Renal cortical epithelial cell (primary cell): ENCODE measurements at places on chromosomes 1 and 21.
A peak's percentile ranks its signal among the peaks of the same experiment; 100 is the strongest.

- no peak for DNase-seq
Observed at GRCh38 chr1:44367944-44368343, 12.9 kb upstream of the ERI3 start.

- DNase-seq, result no peak
Observed at GRCh38 chr1:245926888-245927287, 580.2 kb downstream of the SMYD3 start.

DNA sequence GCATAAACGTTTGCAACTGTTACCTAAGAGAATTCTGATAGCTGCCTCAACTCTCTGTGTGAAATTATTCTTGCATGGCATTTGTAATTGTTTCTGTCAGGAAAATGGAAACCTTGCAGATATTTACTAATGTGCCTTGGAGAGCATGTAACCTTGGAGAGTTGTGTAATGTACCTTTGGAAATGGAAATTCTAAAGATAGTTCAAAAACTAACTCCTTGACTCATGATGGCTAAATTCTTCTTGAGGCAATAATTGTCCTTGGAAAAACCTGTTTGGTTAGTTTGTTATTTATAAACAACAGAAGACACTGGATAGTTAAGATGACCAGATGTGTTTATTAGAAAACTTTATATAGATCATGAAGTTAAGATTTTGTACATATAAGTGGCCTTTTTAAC is 1033.8 kb downstream of the PLA2G4A start:
- DNase-seq, result peak; percentile 81

GRCh38 chr1:180185281-180185680 is 30.6 kb downstream of the QSOX1 start:
- DNase-seq, result no peak

DNA sequence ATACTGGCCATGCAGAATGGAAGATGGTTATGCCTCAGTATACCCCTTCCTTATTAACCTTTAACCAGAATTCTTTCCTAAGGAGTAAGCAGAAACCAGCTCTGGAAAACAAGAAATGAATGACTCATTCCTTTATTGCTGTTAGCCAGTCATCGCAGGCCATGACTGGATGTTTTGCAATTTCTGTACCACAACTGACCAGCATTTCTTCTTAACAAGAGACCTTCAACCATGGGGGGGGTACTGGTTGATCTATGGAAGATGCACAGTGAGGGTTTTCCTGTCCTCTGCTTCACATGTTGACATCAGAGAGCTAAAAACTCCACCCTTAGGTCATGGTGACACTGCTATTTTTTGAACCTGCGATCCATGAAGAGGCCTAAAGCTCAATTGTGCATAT is 28.0 kb upstream of the RNF2 start:
- DNase-seq, result peak; percentile 99

DNA sequence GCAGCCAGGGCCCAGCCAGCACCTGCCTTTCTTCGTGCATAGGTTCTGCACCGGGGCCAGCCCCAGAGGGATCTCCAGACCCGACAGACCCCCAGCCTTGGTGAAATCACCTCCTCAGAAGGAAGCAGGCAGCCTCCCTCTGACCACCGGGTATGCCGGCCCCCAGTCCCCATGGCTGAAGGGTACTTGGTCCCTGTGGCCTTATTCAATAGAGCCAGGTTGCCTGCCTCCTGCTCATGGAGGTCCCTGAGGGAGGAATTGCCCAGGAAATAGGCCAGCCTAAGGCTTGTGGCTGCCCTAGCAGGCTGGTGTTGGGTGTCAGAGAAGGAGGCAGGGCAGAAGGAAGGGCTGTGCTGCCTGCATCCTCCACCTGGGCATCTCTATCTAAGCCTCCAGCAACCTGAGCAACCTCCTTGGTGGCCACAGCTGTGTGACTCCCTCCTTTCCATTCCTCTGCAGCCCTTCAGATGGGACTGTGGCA is 338.2 kb upstream of the VAMP3 start:
- DNase-seq, result no peak

DNA sequence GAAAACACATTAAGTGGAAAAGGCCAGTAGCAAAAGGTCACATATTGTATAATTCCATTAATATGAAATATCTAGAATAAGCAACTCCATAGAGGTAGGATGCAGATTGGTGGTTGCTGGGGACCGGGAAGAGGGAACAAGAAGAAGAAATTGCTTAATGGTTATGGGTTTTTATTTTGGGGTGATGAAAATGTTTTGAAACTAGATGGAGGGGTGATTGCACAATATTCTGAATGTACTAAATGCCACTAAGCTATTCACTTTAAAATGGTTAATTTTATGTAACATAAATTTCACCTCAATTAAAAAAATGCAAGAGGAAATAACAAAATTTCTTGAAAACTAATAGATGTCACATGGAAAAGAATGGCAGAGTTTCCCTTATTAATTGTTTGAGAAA is 6.7 kb downstream of the KIAA0040 start:
- DNase-seq, result no peak

DNA sequence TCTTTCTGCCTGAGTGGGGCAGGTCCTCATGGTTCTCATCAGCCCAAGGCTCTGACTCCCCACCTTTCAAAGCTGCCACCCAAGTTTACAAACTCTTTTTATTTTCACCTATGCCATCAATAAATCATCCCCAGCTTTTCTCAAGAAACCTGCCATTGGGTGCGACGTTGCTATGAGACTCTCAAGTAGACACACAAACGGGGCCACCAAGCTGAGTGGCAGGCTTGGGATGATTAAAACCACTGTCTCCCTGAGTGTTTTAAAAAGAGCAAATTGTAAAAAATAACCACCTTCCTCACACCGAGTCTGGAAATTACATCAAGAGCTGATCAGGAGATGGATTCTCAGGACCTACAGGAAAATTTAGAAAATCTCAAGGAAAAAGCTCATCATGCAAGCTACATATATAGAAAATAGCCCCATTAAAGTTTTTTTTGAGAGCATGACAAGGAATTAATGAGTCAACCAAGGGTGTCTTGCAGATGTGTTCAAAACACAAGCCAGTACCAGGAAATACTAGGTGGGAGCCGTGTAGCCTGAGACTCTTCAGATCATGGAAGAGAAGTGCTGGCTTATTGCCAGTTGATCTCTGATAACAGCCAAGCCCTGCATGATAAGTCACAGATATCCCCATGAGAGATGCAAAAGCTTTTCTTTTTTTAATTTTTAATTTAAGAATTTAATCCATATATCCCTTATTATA is 158.4 kb upstream of the BACE2 start:
- DNase-seq, result no peak
